Hepatocyte (in vitro differentiated cells): ENCODE measurements at places on chromosomes 3 and 15. TPM values are rescaled to one million over a fixed set of nuclear protein-coding genes. Genes with fewer than 3 reads are reported as not detected.

The TRIM42 gene
- not detected in 2 replicates for polyA plus RNA-seq

GRCh38 chr15:27885201-27885600 lies 213.9 kb downstream of the OCA2 start:
- no peak overlapping the region for H3K27ac ChIP-seq
- no peaks in the 10 kb centered on the region for H3K27me3 ChIP-seq
- DNase-seq = no peak
- H3K36me3 ChIP-seq = no peaks in the 10 kb centered on the region
- no peak overlapping the region for H3K4me3 ChIP-seq
- H3K4me1 ChIP-seq = no peaks in the 10 kb centered on the region

DNA sequence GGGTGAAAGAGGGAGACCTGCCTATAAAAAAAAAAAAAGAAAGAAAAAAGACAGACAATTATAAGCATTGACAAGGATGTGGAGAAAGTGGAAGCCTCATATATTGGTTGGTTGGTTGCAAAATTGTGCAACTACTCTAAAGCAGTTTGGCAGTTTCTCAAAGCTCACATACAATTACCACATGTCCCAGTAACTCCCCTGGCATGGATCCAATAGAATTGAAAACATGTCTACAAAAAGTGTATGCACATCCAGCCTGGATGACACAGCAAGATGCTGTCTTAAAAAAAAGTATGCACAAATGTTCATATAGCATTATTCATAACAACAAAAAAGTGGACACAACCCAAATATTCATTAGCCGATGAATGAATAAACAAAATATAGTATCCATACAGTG lies 19.5 kb downstream of the SETMAR start:
- DNase-seq = peak; percentile 63
- no peaks in the 10 kb centered on the region for H3K27me3 ChIP-seq
- peaks cover 6% of the 10 kb centered on the region for H3K4me1 ChIP-seq
- H3K4me3 ChIP-seq = no peak overlapping the region
- H3K36me3 ChIP-seq = no peaks in the 10 kb centered on the region

The LTK gene
- polyA plus RNA-seq = 1.1 and 1.2 TPM in 2 replicates

DNA sequence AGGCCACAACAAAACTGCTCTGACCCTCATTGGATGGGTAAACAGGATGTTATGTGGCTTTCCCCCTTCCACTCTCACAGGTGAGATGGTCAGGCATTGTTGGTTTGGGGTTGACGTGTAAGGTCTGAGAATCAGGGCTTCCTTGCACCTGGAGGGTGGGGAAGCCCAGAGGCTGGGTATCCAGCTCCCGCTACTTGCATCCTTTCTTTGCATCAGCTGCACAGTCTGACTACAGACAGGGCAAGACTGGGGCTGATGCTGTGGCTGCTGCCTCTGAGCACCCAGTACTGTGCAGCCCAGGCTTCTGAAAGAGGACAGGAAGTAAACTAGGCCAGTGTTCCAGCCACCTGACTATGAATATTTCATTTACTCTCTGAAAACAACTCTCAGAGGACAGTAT lies 58.0 kb upstream of the ATP2B2 start:
- no peaks in the 10 kb centered on the region for H3K36me3 ChIP-seq
- no peak overlapping the region for H3K4me3 ChIP-seq
- H3K27ac ChIP-seq = no peak overlapping the region
- no peak for DNase-seq
- peaks cover 15% of the 10 kb centered on the region for H3K27me3 ChIP-seq
- H3K4me1 ChIP-seq = no peaks in the 10 kb centered on the region

The ERICH6 gene
- 0.61 TPM in 1 of 2 replicates, not detected in the other for polyA plus RNA-seq

GRCh38 chr15:45637552-45638033 lies 2.8 kb downstream of the SQOR start:
- H3K4me1 ChIP-seq = peaks cover 34% of the 10 kb centered on the region
- H3K36me3 ChIP-seq = no peaks in the 10 kb centered on the region
- peak overlapping the region; percentile 84 for H3K27ac ChIP-seq
- H3K27me3 ChIP-seq = no peaks in the 10 kb centered on the region
- peak; percentile 71 for DNase-seq

GRCh38 chr3:50606596-50606995 lies 5.0 kb downstream of the CISH start:
- DNase-seq = no peak
- no peaks in the 10 kb centered on the region for H3K36me3 ChIP-seq
- H3K4me1 ChIP-seq = peaks cover 28% of the 10 kb centered on the region
- H3K27ac ChIP-seq = no peak overlapping the region
- H3K27me3 ChIP-seq = no peaks in the 10 kb centered on the region

DNA sequence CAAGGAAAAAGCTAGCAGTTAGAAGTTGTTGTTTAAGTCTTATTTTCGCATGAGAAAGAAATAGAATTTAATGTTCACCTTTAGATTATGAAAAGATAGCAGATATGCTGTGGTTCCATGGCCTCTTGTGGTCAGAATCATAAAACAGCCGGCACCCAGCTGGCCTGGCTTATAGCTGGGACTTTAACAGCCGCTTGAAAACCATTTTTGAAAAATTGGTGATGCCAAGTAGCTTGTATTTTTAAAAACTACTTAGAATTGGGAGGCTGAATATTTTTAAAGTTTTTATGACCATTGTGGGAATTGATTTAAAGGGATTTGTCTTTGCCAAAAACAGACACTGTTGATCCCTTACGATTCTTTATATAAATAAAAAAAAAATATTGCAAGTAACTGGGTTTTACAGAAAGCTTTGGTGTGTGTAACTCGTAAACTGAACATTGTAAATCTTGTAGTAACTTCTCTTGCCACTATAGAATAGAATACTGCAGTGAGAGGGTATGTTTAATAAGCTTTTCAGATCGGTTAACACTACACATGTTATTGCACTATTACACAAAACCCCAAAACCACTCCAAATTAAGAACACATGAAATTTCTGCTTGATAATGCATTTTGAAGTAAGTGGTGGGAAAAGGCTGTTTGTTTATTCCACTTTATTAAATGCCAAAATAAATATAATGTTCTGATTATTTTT lies 6.6 kb downstream of the ARRDC4 start:
- DNase-seq = no peak
- no peak overlapping the region for H3K4me3 ChIP-seq
- H3K4me1 ChIP-seq = no peaks in the 10 kb centered on the region
- H3K36me3 ChIP-seq = no peaks in the 10 kb centered on the region

The CFAP161 gene
- 0.81 TPM in 1 of 2 replicates, not detected in the other for polyA plus RNA-seq

- no peaks in the 10 kb centered on the region for H3K36me3 ChIP-seq
- H3K4me3 ChIP-seq = no peak overlapping the region
- H3K27me3 ChIP-seq = no peaks in the 10 kb centered on the region
- H3K27ac ChIP-seq = no peak overlapping the region
Measured at GRCh38 chr3:61743686-61744242, 182.4 kb downstream of the PTPRG start.

DNA sequence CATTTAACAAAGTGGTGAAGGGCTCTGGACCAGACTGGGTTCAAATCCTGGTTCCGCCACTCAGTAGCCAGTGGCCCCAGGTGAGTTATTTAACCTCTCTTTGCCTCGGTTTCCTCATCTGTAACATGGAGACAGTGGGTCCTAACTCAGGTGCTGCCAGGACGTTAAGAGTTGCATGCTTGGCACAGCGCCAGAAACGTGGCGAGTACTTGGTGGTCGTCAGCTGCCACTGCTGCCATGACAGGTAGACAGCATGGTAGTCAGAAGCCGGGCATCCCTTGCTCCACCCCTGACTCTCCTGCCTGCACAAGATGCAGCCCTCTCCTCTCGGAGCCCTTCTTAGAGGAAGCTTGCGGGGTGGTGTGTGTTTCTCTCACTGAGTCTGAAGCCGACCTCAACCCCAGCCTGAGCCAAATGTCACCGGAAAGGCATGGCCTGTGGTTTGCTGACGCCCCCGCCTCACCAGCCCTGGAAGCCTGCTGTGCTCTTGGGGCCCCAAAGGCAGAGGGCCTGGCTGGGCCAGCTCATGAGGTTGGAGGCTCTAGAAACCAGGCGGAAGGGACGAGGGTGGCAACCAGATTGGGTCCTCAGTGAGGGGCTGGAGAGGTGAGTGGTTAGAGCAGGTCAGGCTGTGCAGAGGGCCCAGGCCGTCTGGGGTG lies 160.8 kb upstream of the TLE3 start:
- no peaks in the 10 kb centered on the region for H3K27me3 ChIP-seq
- DNase-seq = no peak
- no peaks in the 10 kb centered on the region for H3K4me1 ChIP-seq
- H3K36me3 ChIP-seq = no peaks in the 10 kb centered on the region
- H3K27ac ChIP-seq = no peak overlapping the region

DNA sequence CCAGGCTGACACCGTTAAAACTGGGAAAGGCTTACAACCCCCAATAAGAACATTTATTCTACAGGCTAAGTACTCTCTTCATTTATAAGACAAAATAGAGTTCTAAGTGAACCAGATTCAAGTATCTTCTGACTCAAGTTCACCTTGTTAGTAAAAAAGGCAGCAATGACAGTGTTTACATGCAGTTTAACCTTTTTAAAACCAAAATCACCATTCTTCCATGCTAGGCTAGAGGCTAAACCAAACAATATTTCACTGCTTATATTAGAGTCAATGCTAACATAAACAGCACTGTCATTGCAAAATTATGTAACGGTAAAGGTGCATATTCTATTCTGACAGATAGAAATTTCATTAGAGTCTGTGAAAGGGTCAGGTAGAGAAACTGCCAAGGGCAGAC lies 118.0 kb downstream of the FBN1 start:
- H3K27me3 ChIP-seq = no peaks in the 10 kb centered on the region
- no peak overlapping the region for H3K27ac ChIP-seq
- H3K4me1 ChIP-seq = no peaks in the 10 kb centered on the region
- no peak overlapping the region for H3K4me3 ChIP-seq
- DNase-seq = no peak
- H3K36me3 ChIP-seq = no peaks in the 10 kb centered on the region

DNA sequence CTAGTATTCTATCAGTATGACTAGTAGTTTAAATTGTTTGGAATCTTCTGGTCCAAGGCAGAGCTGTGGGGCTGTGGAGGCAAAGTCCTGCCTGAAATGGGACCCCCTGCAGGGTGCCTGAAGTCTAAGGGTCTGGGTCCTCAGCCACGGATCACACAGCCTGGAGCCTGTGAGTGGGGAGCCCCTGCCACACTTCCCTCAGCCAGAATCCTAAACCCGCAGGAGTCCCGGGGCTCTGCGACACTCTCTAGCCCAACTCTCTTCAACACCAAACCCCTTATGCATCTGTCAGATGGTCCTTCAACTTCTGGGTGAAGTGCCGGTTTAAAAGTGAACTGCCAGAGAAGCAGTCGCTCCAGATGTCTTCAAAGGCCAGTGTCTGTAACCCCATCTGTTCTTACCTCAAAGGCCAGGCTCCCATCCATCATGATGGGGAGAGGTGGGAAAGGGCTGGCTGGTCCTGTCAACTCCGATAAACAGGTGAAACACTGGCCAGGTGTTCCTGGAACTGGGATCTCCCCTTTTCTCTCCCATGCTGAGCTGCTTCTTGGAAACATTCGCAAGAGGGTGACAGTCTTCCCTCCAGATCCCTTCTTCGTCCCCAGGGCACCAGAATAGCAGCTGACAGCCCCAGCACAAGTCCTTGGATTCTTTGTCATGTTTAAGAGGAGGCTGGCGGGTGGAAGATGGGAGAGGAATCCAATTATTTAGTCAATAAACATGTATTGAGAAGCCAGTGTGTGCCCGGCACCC lies 45.6 kb downstream of the CPN2 start:
- H3K27ac ChIP-seq = no peak overlapping the region
- H3K27me3 ChIP-seq = no peaks in the 10 kb centered on the region
- H3K4me1 ChIP-seq = peaks cover 11% of the 10 kb centered on the region
- H3K4me3 ChIP-seq = no peak overlapping the region
- H3K36me3 ChIP-seq = no peaks in the 10 kb centered on the region

GRCh38 chr3:102936511-102937045 lies 501.8 kb downstream of the ZPLD1 start:
- H3K27ac ChIP-seq = no peak overlapping the region
- no peaks in the 10 kb centered on the region for H3K27me3 ChIP-seq
- no peaks in the 10 kb centered on the region for H3K36me3 ChIP-seq
- DNase-seq = no peak
- no peak overlapping the region for H3K4me3 ChIP-seq

The PLA2G4D gene
- 0.21 TPM in 1 of 2 replicates, not detected in the other for polyA plus RNA-seq

The LRRIQ4 gene
- polyA plus RNA-seq = not detected in 2 replicates

GRCh38 chr15:92097474-92098178 lies 244.1 kb downstream of the SLCO3A1 start:
- no peak overlapping the region for H3K4me3 ChIP-seq
- H3K36me3 ChIP-seq = no peaks in the 10 kb centered on the region
- DNase-seq = peak; percentile 82
- no peaks in the 10 kb centered on the region for H3K4me1 ChIP-seq
- H3K27ac ChIP-seq = no peak overlapping the region
- no peaks in the 10 kb centered on the region for H3K27me3 ChIP-seq

- no peak for DNase-seq
- no peaks in the 10 kb centered on the region for H3K36me3 ChIP-seq
- no peak overlapping the region for H3K4me3 ChIP-seq
- H3K4me1 ChIP-seq = peaks cover 31% of the 10 kb centered on the region
- no peak overlapping the region for H3K27ac ChIP-seq
Measured at GRCh38 chr15:75031848-75032247, 8.5 kb downstream of the PPCDC start.

- no peaks in the 10 kb centered on the region for H3K4me1 ChIP-seq
- H3K4me3 ChIP-seq = no peak overlapping the region
- H3K27me3 ChIP-seq = no peaks in the 10 kb centered on the region
- no peaks in the 10 kb centered on the region for H3K36me3 ChIP-seq
- H3K27ac ChIP-seq = no peak overlapping the region
Measured at GRCh38 chr3:67198374-67198773, 200.3 kb downstream of the KBTBD8 start.

GRCh38 chr3:149385617-149386298 lies 8.3 kb upstream of the TM4SF1 start:
- H3K27ac ChIP-seq = peak overlapping the region; percentile 93
- no peak overlapping the region for H3K4me3 ChIP-seq
- H3K27me3 ChIP-seq = no peaks in the 10 kb centered on the region
- H3K36me3 ChIP-seq = no peaks in the 10 kb centered on the region
- peaks cover 48% of the 10 kb centered on the region for H3K4me1 ChIP-seq
- DNase-seq = no peak

- no peak overlapping the region for H3K4me3 ChIP-seq
- no peaks in the 10 kb centered on the region for H3K27me3 ChIP-seq
- H3K4me1 ChIP-seq = peaks cover 5% of the 10 kb centered on the region
- H3K36me3 ChIP-seq = no peaks in the 10 kb centered on the region
- no peak overlapping the region for H3K27ac ChIP-seq
Measured at GRCh38 chr3:29410660-29411405, 130.0 kb downstream of the RBMS3 start.

GRCh38 chr15:90394748-90395442 lies 6.9 kb downstream of the IQGAP1 start:
- no peak overlapping the region for H3K4me3 ChIP-seq
- no peaks in the 10 kb centered on the region for H3K27me3 ChIP-seq
- H3K27ac ChIP-seq = no peak overlapping the region

The MYRIP gene
- not detected in 2 replicates for polyA plus RNA-seq

DNA sequence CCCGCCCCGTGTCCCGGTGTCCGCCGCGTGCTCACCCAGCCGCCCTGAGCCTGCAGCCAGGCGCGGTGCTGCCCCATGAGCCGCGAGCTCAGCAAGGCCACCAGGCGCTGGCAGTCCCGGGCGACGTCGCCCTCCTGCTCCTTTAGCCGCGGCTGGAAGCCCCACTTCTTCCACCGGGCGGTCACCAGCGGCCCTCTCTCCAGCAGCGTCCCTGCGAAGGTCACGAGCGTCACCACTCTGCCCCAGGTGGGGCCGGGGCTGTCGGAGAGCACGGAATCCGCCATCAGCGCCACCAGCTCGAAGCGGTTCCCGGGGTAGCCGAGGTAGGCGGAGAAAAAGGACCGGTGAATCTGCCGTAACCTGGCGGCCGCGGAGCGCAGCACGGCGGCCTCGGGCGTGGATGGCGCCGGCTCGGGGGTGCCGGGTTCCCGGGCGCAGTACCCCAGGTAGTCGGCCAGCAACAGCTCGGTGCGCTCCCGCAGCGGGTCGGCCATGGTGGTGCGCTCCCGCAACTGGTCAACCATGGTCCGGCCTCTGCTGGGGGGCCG lies 298 bp downstream of the BCL2L10 start:
- peaks cover 11% of the 10 kb centered on the region for H3K4me1 ChIP-seq
- DNase-seq = peak; percentile 46
- no peak overlapping the region for H3K4me3 ChIP-seq
- no peak overlapping the region for H3K27ac ChIP-seq
